ENCODE measurements at places on chromosomes 2 and 18. TPM values are rescaled to one million over a fixed set of nuclear protein-coding genes. Genes with fewer than 3 reads are reported as not detected.

Gene GREB1
- 1.1 TPM for total RNA-seq

Gene ZC3H8
- 8.0 TPM for total RNA-seq

Gene MDH1B
- total RNA-seq = 2.2 TPM

Gene SCN3A
- 0.59 TPM for total RNA-seq

Gene TRIM54
- total RNA-seq = not detected

Gene TMEM182
- total RNA-seq = 1.4 TPM

Gene FAM110C
- total RNA-seq = not detected

Gene ARHGAP25
- 0.29 TPM for total RNA-seq
